ENCODE measurements at places on chromosomes 4 and X.

GRCh38 chrX:64427787-64428186 lies 32.5 kb upstream of the MTMR8 start:
- no peak for DNase-seq

- DNase-seq = no peak
Observed at GRCh38 chr4:80183250-80184052, 13.9 kb upstream of the PRDM8 start.

DNA sequence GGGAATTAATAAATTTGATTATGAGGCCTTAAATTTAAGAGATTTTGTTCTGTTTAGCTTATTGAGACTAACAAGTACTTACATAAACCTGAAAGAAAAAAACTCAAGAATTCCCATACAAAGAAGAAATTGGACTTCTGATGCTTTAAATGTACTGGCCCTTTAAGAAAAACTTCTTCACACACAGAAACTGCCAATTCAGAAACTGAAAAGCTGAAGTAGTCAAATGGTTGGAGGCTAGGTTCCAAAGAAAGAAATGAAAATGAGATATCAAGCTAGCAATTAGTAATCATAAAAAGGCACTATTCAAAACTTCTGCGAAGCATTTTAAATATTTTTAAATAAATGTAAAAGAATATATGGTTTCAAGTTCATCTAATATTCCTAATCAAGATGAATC lies 151.3 kb downstream of the THOC2 start:
- DNase-seq = no peak

- DNase-seq = peak; percentile 14
Observed at GRCh38 chrX:53223955-53224859, 800 bp downstream of the KDM5C start.

GRCh38 chr4:188214861-188215260 lies 75.6 kb downstream of the TRIML1 start:
- DNase-seq = no peak

DNA sequence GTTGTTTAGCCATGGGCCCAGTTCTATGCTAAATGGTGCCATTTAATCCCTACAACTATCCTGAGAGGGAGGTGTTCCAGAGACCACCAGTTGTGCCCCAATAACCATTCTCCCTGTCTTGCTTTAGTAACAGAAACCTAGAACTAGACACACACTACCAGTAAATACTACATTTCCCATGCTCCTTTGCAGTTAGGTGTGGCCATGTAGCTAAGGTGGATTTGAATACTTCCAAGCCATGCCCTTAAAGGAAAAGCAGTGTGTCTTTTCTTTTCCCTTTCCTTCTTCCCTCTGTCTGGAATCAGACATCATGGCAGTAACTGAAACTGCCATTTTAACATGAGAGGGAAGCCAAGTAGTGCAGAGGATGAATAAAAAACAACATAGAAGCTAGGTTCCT lies 90.9 kb upstream of the TMEM33 start:
- DNase-seq = no peak
